ENCODE measurements at places on chromosomes 1 and 21.
A peak's percentile ranks its signal among the peaks of the same experiment; 100 is the strongest.

- peaks cover 11% of the 10 kb centered on the region for H3K4me1 ChIP-seq
- DNase-seq: no peak
- no peak overlapping the region for H3K4me3 ChIP-seq
These were observed 71.6 kb downstream of the CDC14A start for GRCh38 chr1:100423832-100424337.

DNA sequence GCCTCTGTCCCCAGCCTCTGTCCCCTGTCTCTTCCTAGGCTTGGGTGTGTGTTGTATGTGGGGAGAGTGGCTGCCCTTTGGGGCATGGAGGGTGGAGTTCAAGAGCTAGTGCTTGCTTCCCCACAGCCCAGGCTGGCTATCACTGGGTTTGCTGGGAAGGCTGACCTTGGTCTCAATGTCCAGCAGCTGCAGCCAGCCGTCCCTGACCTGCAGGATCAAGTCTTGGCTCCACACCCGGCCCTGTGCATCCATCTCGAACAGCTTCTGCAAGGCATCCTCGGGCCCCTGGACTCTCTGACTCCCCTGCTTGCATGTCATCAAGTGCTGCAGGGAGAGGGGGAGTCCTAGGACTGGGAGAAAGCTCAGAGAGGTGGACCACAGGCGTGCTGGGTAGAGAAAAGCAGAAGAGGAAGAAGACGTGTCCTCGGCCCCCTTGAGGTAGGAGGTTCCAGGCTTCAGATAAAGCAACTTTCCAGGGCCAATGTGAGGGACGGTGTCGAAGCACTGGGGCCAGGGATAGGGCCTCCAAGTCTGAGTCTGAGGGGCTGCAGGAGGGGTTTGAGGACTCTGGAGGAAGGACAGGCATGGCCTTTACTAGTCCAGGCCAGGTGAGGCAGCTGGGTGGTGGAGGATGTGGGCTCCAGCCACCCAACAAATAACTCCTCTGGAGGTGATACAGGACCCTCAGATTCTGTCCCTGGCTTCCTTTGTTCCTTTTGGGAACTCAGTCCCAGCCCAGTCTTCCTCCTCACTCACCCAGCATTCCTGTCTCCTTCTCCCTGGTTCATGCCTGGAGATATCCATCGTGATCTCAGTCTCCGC is 4.0 kb downstream of the EPS8L3 start:
- no peak overlapping the region for H3K4me3 ChIP-seq
- H3K27ac ChIP-seq: no peak overlapping the region
- H3K4me1 ChIP-seq: peaks cover 7% of the 10 kb centered on the region
- DNase-seq: no peak
- no peaks in the 10 kb centered on the region for H3K36me3 ChIP-seq

GRCh38 chr1:222370913-222371675 is 176.8 kb downstream of the HHIPL2 start:
- H3K4me1 ChIP-seq: no peaks in the 10 kb centered on the region
- H3K4me3 ChIP-seq: no peak overlapping the region
- H3K27me3 ChIP-seq: no peaks in the 10 kb centered on the region
- no peak overlapping the region for H3K27ac ChIP-seq

DNA sequence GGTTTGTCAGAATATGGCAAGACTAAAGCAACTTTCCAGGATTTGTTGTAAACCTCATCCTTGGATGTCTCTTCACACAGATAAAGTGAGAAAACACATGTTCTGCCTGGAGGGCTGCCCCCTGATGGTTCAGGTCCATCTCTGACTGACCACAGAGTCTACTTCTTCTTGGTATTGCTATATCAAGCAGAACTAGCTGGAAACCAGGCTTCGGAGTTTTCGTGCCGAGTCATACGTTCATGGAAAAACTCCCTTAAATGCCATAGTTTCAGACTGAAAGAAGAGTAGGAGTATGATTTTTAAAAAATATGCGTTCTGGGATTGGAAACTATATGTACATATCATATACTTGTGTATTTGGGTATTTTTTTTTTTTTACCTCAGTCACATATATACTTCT is 5.8 kb downstream of the OR10T2 start:
- no peak for DNase-seq
- no peaks in the 10 kb centered on the region for H3K4me1 ChIP-seq
- H3K27me3 ChIP-seq: no peaks in the 10 kb centered on the region
- H3K36me3 ChIP-seq: no peaks in the 10 kb centered on the region
- H3K27ac ChIP-seq: no peak overlapping the region

DNA sequence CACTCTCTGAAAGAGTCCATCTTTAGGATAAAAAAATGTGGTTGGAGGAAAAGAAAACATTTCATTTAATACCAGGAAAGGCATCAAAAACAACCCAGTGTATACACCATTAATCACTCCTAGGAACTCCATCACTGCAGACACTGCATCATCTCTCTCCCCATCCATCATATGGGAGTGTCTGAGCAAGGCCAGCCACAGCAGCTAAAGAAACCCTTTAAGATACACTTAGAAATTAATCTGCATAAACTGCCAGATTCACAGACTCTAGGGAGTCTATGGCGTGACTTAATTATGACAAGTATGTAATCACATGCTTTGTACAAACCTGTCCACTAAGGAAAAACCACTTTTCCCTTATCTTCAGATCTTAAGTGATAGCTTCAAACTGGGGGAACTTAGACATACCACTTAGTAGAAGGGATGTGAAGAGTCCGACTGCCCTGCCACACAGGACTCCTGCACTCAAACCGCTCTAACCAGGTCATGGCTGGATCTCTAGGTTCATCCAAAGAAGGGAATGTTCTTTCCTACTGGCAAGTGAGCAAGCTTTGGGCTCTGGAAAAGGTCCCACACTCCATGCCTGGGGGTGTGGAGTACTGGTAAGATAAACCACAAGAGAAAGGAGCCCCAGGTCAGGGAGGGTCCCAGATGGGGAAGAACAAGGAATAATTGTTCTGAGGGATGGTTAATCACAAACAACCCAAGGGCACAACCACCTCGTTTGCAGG is 61.0 kb upstream of the C8B start:
- no peak overlapping the region for H3K4me3 ChIP-seq
- peaks cover 3% of the 10 kb centered on the region for H3K4me1 ChIP-seq
- no peak for DNase-seq
- H3K27me3 ChIP-seq: no peaks in the 10 kb centered on the region

- no peaks in the 10 kb centered on the region for H3K36me3 ChIP-seq
- no peak overlapping the region for H3K27ac ChIP-seq
These were observed 80.8 kb upstream of the HNRNPU start for GRCh38 chr1:244945109-244945671.

DNA sequence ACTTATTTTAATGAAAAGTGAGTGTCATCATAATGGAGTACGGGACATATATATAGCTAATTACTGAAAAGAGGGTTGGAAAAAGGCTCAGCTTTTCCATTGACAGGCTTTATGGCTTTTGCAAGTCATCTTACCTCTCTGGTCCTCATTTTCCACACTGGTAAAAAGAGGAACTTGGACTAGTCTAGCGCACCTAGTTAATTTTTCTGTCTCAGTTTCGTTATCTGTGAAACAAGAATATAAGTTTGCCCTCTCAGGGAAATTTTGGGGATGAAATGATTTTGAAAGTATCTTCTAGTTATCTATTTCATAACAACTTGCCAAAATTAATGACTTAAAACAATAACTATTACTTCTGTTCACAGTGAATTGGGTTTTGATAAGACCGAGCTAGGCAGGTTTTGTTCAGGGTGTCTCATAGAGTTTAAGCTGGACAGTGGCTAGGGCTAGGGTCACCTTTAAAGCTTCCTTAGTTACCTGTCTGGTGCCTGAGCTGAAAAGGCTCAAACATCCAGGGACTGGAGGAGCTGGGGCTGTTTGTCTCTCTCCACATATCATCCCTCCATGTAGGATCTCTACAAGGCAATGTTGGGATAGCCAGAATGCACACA is 91.7 kb downstream of the TYW3 start:
- H3K36me3 ChIP-seq: no peaks in the 10 kb centered on the region
- H3K27me3 ChIP-seq: no peaks in the 10 kb centered on the region
- H3K4me3 ChIP-seq: no peak overlapping the region
- H3K27ac ChIP-seq: no peak overlapping the region
- H3K4me1 ChIP-seq: no peaks in the 10 kb centered on the region

DNA sequence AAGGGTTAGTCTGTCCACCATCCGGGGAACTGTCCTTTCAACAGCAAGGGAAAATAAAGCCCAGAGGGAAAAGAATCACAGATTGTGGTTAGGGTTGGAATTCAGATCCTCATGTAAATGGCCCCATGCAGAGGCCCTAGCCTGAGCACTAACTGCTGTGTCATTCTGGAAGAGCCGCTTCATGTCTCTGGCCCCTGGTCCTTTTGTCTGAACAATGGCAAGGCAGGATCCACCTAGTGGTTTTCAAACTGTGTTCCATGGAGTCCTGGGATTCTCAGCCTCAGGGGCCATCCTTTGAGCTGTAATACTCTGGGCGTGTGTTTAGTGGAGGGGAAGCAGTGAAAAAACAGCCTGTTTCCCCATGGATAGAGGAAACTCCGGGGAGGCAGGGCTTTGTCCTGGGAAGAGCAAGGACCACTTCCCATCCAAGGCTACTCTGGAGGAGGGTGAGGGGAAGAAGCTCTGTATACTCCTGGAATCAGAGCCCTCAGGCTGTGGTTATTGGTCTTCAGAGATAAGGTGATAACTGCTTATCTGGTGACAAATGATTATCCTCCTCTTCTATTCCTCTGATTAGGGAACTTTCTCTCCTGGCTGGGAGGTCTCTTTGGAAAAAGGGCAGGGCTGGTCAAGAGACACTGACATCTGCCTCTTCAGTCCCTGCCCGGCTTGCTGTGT is 19.2 kb downstream of the PAX7 start:
- no peak for DNase-seq
- no peak overlapping the region for H3K4me3 ChIP-seq
- no peaks in the 10 kb centered on the region for H3K36me3 ChIP-seq
- H3K27ac ChIP-seq: no peak overlapping the region

DNA sequence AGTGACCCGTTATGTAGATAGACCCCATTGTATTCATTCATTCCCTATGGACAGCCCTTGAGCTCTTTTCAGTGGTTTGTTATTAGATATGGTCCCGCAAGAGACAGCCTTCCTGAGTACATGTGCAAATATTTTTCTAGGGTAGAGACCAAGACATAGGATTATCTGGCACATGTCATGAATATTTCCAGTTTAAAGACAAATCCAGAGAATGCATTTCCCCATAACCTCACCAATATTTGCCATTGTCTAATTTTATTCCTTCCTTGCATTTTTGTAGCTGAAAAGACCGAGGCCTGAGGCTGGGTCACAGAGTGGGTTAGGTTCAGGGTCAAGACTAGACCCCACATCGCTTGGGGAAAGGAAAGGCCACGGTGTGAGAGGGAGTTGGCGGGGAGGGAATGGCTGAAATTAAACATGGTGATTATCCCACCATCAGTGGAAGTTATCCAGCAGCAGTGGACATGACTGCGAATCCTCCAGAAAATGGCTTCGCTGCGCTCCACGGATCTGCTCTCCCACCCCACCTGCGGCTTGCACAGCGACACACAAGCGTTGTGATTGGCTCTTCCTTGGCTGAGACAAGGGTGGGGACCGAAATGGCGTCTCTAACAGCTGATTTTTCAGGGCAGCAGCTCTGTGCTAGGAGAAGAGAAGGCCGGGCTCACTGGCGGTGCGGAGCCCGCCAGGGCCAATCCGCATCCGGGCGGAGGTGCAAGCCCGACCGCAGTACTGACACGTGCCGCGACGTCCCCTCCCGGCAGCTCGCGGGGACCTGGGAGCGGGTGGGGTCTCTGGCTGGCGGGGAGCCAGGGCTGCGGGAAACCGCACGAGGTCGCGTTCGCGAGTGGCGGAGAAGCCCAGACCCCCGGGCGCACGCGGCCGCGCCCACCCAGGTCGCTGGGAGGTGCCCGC is 16.1 kb upstream of the STMN1 start:
- H3K4me3 ChIP-seq: peak overlapping the region; percentile 79
- peaks cover 15% of the 10 kb centered on the region for H3K27me3 ChIP-seq
- DNase-seq: peak; percentile 36

GRCh38 chr1:41672641-41673361 is 188.3 kb upstream of the EDN2 start:
- H3K4me1 ChIP-seq: peaks cover 7% of the 10 kb centered on the region
- H3K27me3 ChIP-seq: no peaks in the 10 kb centered on the region
- H3K36me3 ChIP-seq: no peaks in the 10 kb centered on the region

GRCh38 chr1:206737729-206738201 is 32.8 kb upstream of the IL19 start:
- H3K36me3 ChIP-seq: peaks cover 22% of the 10 kb centered on the region
- H3K4me1 ChIP-seq: peaks cover 3% of the 10 kb centered on the region
- no peak for DNase-seq
- H3K27ac ChIP-seq: no peak overlapping the region
- H3K4me3 ChIP-seq: no peak overlapping the region

DNA sequence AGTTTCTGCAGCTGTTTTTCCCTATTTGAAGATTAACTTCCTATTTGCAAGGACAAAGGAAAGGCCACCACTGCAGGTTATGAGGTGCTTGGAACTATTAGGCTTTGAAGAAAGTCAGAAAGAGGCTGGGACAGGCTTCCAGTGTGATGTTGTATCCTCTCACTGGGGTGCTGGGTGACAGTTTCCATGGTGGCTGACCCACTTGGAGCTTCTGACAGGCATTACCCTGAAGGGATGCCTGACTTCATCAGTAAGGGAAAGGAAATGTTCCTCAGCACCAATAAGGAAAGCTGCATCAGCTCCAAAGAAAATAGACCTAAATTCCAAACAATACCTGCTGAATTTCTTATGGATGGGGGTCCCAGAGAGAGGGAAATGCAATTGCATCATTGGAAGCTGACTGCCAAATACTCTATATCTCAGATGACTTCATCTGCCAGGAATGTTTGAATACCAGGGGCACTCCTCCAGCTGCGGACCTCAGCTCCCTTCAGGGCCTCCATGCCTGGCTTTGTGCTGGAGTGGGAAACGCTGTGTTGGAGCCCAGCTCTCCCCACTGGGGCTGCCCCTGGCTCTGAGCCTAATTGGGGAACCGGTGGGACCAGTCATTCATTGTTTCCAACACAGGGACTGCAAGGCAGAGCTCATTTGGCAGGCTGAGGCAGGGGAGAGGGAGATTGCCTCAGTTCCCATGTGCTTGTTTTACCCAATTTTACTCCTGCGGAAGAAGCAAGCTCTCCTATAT is 76.6 kb downstream of the RGL1 start:
- H3K27ac ChIP-seq: peak overlapping the region; percentile 58
- peaks cover 30% of the 10 kb centered on the region for H3K36me3 ChIP-seq
- H3K4me1 ChIP-seq: peaks cover 10% of the 10 kb centered on the region
- DNase-seq: peak; percentile 42
- H3K4me3 ChIP-seq: no peak overlapping the region

DNA sequence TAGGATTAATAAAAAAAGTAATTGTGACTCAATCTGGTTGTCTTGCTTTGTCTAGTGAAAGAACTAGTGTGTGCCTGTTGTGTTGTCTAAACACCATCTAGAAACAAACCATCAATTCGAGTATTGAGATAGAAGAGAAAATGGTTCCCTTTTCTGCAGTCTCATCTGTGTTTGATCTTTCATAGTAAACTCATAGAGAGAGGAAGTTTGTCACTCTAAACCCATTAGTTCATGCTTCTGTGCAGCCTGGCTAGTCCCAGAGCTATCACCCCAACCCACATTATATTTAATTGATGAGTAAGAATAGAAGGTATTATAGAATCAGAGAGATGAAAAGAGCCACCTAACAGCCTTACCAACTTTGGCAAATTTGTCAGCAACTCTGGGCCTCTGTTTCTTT is 99.5 kb downstream of the TGFB2 start:
- no peaks in the 10 kb centered on the region for H3K4me1 ChIP-seq
- no peak overlapping the region for H3K27ac ChIP-seq
- no peaks in the 10 kb centered on the region for H3K27me3 ChIP-seq
- no peaks in the 10 kb centered on the region for H3K36me3 ChIP-seq
- no peak for DNase-seq
